ENCODE measurements at places on chromosomes 13 and 19.

GRCh38 chr19:37227996-37228395, 10.0 kb downstream of the ZNF383 start:
- no peak for DNase-seq

DNA sequence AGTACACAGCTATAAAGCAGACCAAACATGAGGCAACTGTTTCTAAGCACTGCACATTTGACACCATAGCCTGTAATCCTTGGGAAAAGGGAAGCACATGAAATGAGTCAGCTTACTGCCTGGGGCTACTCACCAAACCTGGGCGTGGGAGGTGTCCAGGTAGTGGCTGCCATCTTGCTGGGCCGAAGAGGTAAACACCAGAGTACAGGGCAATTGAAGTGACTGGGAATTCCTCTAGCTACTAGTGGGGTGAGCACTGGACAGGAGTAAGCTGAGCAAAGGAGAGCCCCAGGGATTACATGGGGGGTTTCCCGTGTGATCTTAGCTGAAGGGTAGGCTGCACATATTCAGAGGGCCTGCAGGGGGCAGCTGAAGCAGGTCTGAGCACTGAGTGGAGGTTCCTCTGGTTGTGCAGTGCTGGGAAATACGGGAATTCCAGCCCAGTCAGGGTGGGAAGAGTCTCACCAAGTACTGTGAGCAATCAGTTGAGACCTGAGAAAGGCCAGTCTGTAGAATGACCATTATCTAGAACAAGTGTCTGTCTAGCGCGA, 140.5 kb downstream of the SLC7A1 start:
- no peak for DNase-seq

DNA sequence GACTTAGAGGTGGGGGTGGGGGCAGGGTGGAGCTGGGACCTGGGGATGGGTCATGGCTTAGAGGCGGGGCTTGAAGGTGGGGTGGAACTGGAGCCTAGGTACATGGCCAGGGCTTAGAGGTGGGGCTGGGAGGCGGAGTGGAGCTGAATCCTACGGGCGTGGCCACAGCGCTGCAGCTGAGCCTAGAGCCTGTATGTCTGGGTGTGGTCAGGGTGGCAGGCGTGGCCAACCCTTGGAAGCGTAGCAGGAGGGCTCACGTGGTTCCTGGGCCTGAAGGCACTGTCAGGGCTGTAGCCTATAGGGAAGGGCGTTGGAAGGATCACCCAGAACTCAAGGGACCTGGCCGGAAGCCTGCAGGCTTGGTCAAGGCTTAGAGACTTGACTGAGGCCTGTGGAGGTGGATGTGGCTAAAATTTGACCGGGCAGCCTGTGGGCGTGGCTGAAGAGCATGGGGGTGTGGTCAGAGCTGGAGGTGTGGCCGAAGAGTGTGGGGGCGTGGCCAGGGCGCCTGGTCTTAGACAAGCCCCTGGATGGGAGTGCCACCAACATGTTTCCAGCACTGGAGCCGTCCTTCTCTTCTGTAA, 24.3 kb downstream of the COLGALT1 start:
- no peak for DNase-seq

GRCh38 chr13:58318495-58319167, 687.1 kb downstream of the PCDH17 start:
- DNase-seq, result no peak

DNA sequence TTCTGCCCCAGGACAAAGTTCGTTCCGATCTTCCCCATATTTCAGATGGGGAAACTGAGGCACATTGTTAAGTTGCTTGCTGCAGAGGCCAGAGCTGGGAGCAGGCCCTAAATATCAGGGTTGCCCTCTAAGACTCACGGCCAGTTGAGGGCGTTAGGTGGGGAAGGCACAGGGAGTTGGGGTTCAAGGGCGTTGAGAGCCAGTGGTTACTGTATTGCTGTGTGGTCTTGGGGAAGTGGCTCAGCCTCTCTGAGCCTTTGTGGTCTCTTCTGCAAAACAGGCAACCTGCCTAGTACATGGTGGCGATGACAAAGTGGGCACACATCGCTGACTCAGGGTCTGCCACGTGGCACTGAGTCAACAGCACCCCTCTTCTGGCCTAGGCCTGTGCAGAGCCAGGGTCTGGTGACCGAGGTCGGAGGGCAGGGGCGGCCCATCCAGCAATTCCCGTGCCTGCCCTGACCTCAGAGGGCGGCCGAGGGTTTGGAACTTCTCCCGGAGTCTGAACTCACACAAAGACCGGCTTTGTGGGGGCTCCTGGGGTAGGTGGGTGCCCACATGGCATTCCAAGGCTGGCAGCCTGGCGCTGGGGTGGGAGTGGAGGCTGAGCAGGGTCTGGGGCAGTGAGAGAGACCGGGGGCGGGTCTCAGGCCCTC, 10.2 kb downstream of the TNFAIP8L1 start:
- DNase-seq, result no peak

- DNase-seq, result no peak
Observed at GRCh38 chr19:18046059-18046718, 38.2 kb downstream of the ARRDC2 start.

GRCh38 chr13:88162076-88162702, 491.0 kb downstream of the SLITRK5 start:
- DNase-seq, result no peak

- no peak for DNase-seq
Observed at GRCh38 chr19:33888665-33889064, 92.0 kb downstream of the KCTD15 start.

- no peak for DNase-seq
Observed at GRCh38 chr13:75986818-75987217, 350.7 kb downstream of the LMO7 start.

DNA sequence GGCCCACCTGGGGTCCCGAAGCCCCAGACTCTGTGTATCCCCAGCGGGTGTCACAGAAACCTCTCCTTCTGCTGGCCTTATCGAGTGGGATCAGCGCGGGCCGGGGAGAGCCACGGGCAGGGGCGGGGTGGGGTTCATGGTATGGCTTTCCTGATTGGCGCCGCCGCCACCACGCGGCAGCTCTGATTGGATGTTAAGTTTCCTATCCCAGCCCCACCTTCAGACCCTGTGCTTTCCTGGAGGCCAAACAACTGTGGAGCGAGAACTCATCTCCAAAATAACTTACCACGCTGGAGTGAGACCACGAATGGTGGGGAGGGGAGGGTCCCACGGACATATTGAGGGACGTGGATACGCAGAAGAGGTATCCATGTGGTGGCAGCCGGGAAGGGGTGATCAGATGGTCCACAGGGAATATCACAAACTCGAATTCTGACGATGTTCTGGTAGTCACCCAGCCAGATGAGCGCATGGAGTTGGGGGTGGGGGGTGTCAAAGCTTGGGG, 1.0 kb upstream of the ICAM5 start:
- no peak for DNase-seq

DNA sequence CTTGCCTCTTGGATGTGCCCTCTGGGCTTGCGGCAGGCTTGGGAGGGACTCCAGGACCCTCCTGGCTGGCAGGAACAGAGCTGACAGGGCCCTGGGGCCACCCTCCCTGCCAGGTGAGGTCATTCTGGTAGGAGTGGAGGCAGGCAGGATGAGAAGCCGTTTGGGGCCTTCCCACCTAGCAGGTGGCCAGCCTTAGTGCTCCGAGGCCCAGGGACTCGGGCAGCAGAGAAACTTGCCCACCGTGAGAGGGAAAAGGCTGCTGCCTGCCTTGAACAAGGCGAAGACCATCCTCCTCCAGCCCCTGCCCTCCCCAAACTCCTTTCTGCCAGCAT, 8.5 kb downstream of the RFX1 start:
- no peak for DNase-seq

DNA sequence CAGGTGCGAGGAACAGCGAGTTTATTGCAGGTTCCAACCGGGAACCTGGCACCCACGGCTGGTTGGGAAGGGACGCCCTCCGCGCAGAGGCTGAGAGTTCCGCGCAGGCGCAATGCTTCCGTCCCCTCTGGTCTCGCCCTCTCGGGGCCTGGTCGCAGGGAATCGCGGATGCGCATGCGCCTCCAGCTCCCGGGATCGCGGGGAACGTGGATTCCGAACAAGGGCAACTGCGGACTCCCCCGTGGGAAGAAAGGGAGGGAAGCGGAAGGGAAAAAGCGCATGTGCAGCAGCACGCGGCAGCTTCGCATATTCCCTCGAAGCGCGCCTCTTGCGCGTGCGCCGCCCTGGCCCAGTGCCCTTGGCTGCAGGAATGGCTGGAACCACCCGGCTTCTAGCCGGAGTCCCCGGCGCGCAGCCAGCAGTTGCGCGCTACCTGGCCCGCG, 1.1 kb downstream of the TSSK6 start:
- no peak for DNase-seq

DNA sequence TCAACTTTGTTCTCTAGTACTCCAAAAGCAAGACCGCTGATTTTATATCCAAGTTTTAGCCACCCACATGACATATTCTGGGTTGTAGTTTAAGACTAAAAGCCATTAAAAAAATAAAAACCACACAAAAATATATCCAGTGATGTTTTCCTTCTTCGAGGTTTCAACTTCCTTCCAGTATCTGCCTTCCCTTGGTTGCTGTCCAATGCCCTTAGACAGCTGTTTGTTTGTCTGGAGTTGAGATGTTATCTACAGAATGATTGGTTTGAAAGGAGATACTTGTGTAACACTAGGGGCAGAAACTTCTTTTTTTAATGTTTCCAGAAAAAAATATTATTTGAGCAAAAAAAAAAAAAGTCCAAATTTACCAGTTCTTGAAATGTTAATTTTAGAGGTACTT, 591.5 kb upstream of the PCDH9 start:
- DNase-seq, result no peak

GRCh38 chr19:15538774-15539173, 30.4 kb downstream of the CYP4F22 start:
- DNase-seq, result no peak

- DNase-seq, result no peak
Observed at GRCh38 chr13:20363172-20363571, 131.1 kb upstream of the GJB6 start.

- no peak for DNase-seq
Observed at GRCh38 chr19:47065242-47065641, 16.8 kb upstream of the TMEM160 start.

DNA sequence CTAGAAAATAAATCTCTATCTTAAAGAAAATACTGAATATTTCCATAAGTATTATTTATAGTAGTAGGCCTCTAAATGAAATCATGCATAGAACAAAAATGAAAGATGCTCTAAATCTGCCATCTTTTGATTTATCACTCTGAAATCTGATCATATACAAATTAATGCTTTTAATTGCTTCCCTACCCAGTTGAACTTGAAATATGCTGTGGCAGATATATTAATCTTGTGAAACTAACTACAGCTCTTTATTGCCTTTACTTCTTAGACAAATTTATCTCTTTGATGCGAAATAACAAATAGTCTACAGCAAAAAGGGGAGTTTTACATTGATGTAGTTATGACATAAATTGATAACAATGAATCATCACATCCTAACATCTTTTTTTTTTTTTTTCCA, 510.7 kb upstream of the SLITRK6 start:
- DNase-seq, result no peak

- no peak for DNase-seq
Observed at GRCh38 chr13:66534561-66534960, 695.6 kb downstream of the PCDH9 start.

GRCh38 chr13:113768018-113768905, 9.2 kb downstream of the TMEM255B start:
- no peak for DNase-seq

GRCh38 chr13:29569253-29570050, 26.0 kb downstream of the SLC7A1 start:
- DNase-seq, result no peak

GRCh38 chr19:16886305-16886880, 2.4 kb upstream of the F2RL3 start:
- DNase-seq, result no peak

- no peak for DNase-seq
Observed at GRCh38 chr19:39599116-39599515, 3.2 kb upstream of the LGALS13 start.

GRCh38 chr19:46115396-46116106, 8.9 kb downstream of the IGFL3 start:
- DNase-seq, result no peak

DNA sequence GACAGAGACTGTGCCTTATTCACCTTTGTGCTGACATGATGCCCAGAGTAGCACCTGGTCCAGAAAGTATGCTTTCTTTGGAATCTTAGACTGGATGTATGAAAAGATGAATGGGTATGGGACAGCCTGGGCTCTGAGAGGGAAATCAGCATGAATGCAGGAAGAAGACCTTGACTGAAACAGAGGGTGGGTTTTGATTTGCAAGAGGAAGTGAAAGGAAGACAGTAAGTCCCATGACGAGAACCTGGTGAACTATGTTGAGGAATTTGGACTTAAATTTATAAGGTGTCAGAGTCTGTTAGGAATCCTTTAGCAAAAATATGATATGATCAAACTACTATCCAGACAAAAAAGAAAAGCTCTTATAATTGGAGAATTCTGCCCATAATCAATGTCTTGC, 301.9 kb downstream of the SPRY2 start:
- no peak for DNase-seq

DNA sequence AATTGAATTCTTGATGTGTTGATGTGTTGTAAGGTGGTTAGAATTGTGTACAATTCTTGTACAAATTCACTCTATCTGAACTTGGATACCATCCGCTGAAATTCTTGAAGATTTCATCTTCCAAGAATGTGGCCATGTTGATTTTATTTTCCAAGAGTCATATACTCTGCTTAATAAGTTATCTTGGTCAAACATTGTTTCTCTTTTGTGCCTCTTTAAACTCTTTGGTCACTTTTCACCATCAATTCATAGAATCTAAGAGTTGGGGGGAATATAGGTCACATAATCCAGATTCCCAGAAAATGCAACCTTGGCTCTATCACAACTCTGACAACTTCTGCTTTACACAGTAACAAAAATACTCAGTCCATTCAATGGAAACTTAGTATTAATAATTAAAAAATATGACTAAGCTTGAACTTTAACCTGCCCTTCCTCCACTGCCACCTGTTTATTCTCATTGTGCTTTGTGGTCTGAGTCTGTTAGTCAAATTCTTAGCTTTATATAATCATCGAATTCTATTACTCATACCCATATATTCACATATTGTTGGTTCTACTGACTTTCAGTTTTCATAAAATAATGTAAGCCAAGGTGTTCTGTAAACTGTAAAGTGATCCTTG, 373.2 kb downstream of the LMO7 start:
- no peak for DNase-seq

GRCh38 chr13:31361673-31362072, 161.9 kb downstream of the B3GLCT start:
- DNase-seq, result no peak

- peak; percentile 43 for DNase-seq
Observed at GRCh38 chr19:14347999-14348889, 33.0 kb upstream of the ADGRE5 start.

- no peak for DNase-seq
Observed at GRCh38 chr19:7395360-7396066, 46.8 kb downstream of the ARHGEF18 start.

DNA sequence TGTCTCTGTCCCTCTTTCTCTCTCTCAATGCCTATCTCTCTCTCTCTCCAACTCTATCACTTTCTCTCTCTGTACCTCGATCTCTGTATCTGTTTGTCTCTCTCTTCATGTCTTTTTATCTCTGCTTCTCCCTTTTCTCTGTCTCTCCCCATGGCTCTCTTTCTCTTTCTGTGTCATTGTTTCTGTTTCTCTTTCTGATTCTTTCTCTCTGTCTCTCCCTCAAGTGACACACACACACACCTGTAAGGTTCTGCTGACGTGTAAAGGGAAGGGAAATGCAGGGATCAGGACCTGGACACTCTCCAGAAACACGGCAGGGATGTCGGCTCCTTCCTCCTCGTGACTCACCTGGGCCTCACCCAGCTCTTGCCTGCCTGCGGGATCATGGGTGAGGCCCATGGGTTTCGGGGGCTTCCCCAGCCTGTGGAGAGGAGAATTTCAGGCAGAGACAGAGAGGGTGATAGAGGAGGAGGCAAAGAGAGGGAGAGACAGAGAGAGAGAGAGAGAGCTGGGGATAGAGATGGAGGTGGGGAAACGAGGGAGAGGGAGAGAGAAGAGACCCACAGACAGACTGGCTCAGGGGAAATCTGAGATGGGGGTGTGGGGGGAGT, 5.4 kb upstream of the PLAUR start:
- DNase-seq, result no peak

All from stimulated activated CD8-positive, alpha-beta memory T cell treated with anti-CD3 and anti-CD28 coated beads, Interleukin-4, amount 100 ng/mL, for 1 hour (primary cell).